IMR-90 (cell line): ENCODE measurements at places on chromosomes 13 and 19. TPM values are rescaled to one million over a fixed set of nuclear protein-coding genes. Genes with fewer than 3 reads are reported as not detected.

DNA sequence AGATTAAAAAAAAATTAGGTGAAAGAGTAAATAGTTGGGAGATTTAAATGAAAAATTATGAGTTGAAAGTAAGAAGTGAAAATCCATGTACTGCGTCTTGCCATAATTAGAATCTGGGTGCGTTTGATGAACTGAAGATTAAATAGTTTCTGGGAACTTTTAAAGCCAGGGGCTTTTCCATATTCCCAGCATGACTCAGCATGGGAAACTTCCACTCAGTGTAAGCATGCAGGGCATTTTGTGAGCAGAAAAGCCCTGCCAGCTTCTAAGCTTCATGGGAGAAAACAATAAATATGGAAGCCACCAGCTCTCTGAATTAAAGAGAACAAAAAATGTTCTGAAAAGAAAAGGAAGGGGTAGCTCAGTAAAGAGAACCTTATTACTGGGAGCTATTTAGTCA, 62.0 kb upstream of the EDNRB start:
- peak; percentile 81 for DNase-seq

DNA sequence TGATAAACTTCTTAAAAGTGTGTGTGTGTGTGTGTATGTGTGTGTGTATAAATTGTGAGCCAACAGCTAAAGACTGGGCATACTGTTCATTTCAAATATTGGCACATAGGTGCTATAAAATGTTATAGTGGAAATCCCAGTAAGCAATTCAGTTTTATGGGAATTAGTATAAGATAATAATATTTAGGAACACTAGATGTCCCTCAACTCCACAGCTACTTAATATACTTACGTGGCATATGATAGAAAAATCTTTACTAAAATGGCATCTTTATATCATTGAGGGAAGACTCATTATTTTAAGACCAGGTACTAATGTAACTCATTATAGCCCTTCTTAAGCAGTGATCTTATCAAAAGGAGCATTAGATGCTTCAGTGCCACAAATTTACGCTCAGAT, 266.2 kb downstream of the MAB21L1 start:
- no peak for DNase-seq

GRCh38 chr19:40519352-40520322, 52.8 kb downstream of the SPTBN4 start:
- DNase-seq = peak; percentile 40

- no peak for DNase-seq
These were observed 9.5 kb downstream of the HOMER3 start for GRCh38 chr19:18931316-18932162.

- DNase-seq = peak; percentile 45
These were observed 22.5 kb downstream of the C13orf46 start for GRCh38 chr13:113951246-113951999.

DNA sequence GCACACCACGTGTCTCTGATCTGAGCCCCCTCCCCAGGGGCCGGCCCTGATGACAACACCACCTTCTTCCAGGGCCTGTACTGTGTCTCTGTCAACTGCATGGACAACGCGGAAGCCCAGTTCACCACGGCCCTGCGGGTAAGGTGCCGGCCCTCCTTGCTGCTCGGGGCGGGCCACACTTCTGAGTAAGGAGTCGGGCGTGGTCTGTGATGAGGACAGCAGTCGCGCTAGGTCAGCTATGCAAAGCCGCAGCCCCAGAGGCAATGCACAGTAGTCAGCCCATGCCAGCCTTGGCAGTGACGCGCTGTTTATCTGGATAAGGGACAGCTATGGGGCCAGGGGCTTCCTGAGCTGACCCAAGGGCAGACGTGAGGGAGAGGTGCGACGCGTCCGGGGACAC, 24.6 kb downstream of the MAU2 start:
- DNase-seq = no peak

GRCh38 chr13:77833331-77833863, 85.2 kb downstream of the EDNRB start:
- peak; percentile 88 for DNase-seq

DNA sequence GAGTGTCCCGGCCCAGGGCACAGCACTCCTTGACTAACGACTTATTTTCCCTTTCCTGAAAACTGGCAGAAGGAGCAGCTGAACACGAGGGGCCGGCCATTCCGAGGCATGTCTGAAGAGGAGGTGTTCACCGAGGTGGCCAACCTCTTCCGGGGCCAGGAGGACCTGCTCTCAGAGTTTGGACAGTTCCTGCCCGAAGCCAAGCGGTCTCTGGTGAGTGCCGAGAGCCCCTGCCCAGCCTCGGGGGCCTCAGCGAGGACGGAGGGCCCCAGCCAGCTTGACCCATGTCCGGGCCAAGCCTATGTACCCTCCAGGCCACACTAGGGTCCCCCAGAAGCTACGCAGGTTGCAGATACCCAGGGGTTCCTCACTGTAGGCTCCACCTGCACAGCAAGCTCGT, 17.7 kb downstream of the SIN3B start:
- DNase-seq = no peak

GRCh38 chr19:15759962-15760565, 22.3 kb downstream of the OR10H3 start:
- DNase-seq = no peak

DNA sequence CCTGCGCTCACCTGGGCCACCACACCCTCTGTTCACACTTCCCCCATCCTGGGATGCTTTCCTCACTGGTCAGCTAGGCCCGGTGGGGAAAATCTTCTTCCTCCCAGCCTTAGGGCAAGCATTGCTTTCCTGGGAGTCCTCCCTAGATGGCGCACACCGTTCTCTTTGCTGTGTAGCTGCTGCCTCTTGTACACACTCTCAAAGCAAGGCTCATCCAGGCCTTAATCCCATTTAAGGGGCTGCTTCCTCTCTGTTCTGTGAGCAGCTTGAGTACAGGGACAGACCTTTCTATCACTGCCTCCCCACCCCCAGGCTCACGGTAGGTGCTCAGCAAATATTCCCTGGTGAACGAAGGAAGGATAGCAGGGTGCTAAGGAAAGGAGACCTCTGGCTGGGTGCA, 11.1 kb downstream of the SLC7A10 start:
- peak; percentile 35 for DNase-seq

DNA sequence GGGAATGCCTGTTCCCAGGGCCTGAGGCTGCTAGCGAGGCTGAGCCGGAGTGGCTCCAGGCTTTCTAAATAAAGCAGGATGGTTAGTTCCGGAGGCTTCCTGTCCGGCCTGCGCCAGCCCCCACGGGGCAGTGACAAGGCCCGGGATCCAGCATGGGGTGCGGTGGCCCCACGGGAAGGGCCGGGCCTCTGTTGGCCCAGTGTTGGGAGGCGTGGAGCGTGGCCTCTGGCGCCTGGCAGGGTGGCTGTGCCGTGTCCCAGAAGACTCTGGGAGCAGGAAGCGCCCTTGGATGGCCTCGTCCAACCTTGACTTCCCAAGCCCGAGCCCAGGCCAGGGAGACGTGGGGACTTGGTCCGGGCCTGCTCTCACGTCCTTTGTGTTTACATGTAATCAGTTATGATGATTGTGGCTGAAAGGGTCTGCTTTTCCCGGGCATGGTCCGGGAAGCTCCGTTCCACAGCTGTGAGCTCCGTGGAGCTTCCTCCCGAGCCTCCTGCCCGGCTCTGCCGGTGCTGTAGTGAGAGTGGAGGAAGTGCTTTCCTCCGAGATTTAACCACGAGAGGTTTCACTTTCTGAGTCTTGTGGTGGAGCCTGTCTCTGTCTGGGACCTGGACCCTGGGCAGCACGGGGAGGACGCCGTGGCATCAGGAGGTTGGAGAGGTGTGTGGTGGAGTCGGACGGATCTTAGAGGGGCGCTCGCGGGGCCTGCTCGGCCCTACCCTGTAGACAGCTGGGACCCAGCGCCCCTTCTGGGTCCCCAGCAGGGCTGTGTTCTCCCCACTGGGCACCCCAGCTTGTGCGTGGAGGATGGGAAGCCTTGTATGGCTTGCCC, 4.6 kb downstream of the GNA11 start:
- DNase-seq = peak; percentile 23

DNA sequence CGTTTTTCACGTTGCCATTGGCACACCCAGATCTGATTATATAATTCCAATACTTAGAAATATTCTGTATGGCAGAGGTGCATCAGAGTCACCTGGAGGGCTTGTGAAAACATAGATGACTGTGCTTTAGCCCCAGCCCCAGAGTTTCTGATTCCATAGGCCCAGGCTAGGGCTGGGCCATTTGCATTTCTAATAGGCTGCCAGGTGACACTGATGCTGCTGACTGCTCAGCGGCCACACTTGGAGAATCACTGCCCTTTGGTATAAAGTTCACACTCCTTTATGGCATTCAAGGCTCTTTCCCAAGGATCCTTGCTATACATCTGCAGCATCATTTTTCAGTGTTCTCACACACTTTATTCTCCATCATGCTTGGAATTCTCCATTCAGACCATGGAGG, 137.1 kb downstream of the AKAP11 start:
- DNase-seq = no peak

DNA sequence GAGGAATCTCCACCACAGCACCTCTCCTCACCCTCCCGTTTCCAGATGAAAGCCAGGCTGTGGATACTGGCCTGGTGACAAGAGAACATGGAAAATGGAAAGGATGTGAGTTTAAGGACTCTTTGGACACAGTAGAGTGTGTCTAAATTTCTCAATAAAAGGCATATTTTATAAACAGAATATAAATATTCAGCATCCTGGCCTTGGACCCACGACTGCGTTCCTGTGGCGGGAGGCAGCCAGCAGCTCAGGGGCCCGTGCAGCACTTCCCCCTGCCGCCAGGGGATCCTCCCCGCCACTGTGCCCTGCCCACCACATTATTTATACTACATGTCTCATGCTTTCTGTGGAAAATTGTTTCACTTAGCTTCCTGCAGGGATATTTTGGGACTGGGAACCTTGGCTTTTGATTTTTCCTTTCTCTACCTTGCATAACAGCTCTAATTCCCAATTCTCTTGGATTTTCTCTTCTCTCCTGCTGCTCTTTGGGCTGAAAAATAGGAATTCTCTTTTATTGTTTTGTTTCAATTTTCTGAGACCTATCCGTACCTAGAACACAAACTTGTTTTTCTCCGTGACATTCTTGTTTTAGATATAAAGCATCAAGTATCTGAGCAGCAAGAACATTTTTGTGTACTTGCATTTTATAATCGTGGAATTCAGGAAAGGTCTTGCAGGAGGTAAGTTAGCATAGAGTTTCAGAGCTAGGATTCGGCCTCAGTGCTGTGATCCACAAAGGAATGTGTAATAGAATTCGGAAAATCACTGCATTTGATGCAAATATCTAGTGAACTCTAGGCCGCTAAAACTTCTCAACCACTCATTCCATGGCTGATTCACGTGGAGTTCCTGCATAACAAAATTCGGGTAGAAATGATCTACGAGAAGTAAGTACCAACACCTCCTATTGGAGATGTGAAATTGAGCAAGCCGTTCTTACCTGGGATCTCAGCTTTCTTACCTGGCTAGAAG, 107.7 kb upstream of the SPATA13 start:
- peak; percentile 30 for DNase-seq

- DNase-seq = no peak
These were observed 160.3 kb downstream of the ITGBL1 start for GRCh38 chr13:101612735-101613134.

GRCh38 chr19:31504221-31504620, 155.0 kb upstream of the TSHZ3 start:
- no peak for DNase-seq

DNA sequence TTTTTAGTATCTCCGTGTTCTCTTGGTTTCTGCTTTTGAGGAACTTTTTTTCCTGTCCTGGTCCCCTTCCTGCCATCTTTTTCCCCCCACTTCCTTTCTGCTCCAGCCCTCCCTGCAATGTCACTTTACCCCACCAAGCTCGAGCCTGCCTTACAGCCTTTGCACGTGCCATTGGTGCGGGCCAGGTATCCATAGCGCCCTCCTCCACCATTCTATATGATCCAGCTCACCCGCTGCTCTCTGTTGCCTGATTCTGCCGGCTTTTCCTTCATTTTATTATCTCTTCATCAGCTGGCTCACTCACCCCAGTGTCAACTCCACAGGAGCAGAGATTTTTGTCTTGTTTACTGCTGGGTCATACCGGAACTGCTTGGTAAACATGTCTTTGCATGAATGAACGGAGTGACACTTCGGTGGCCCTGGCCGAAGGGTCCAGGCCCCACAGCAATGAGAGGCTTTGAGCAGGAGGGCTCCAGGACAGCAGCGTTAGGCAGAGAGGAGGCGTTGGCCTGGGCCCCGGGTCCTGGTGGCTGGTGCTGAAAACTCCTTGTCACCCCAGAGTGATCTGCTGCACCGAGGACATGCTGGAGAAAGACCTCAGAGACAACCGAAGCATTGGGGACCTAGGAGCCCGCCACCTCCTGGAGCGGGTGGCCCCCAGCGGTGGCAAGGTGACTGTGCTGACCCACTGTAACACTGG, 1.2 kb downstream of the MRI1 start:
- DNase-seq = no peak

DNA sequence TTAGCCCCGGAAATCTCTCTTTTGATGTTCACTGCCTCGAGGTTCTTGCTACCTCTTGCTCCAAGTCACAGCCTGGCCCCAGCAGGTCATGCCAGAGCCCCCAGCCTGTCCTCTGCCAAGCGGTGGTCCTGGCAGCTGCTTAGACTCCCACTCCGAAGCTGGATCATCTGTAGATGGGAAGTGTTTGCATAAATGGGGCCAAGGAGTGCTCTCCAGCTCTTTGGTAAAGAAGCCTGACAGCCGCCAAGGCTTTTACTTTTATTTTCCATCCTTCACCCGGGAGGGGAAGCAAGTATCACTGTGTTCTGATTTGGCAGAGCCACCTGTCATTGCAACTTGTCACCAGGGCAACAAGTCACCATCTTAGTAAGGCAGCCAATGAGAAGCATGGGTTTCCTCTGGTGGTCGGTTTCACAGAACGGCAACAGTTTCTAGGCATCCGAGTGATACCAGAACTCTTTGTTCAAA, 10.6 kb upstream of the RETN start:
- no peak for DNase-seq

- DNase-seq = no peak
These were observed 5.7 kb upstream of the OR7G3 start for GRCh38 chr19:9132422-9132821.

DNA sequence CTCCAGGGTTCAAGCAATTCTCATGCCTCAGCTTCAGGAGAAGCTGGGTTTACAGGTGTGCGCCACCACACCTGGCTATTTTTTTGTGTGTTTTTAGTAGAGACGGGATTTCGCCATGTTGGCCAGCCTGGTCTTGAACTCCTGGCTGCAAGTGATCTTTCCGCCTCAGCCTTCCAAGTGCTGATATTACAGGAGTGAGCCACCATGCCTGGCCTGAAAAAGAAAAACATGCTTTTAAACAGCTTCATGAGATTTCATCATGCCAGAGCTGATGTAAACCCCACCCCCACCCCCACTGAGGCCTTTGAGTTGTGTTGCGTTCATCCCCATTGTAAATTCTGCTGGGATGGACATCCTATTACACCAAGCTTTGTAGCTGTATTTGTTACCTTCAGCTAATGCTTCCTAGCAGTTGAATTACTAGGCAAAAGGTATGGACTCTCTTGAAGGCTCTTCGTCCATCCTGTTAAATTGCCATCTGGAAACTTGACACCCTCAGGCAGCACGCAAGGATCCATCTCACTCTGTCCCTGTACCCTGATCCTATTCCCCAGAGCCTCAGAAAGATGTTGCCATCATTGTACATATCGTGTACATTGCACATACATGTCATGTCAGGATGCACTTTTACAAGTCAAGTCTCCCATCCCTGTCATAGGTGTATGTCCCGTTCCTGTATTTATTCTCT, 47.3 kb downstream of the NFIX start:
- peak; percentile 59 for DNase-seq

The LAIR1 gene
- not detected in 2 replicates for total RNA-seq

The EBI3 gene
- total RNA-seq = 0.28 and 0.36 TPM in 2 replicates

The LYL1 gene
- 0.28 and 0.36 TPM in 2 replicates for total RNA-seq

The PTOV1 gene
- total RNA-seq = 34.4 and 36.1 TPM in 2 replicates

The CBLC gene
- not detected in 2 replicates for total RNA-seq

The MCEMP1 gene
- total RNA-seq = not detected in 2 replicates

The SLC15A1 gene
- not detected in 2 replicates for total RNA-seq

The KIR2DL1 gene
- not detected in 2 replicates for total RNA-seq

The IRS2 gene
- total RNA-seq = 0.36 and 0.83 TPM in 2 replicates
